ENCODE measurements at places on chromosomes 7 and 10.

DNA sequence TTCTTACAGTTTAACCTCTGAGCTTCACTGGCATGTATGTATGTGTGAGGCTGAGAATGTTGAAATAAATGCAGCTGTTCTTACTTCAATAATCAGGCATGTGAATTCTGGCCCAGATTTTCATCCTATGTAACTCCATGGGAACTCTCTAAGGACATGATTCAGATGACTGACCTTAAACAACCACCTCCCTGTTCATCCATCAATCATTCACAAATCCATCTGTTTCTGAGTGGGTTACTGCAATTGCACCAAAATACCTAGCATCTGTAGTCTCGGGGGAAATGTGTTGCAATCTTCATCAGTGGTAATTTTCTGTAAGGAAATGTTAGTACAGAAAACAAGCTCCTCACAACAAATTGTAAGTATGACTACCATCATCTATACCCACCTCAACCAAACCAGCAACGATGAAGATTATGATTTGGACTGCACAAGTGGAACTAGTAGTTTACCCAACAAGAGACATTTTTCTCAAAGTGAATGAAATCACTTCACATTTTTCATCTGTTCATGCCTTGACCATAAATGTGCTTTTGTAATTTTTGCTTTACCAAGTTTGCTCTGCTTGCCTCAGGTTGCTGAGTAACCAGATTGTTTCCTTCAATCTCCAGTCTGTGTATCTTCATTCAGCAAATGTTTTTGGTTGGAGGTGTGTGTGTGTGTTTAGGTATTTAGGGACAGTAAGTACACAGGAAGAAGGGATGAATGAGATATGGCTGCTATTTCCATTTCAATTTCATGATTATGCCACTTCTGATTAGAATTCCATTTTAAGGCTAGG is 65.7 kb upstream of the FZD8 start:
- no peak for DNase-seq

GRCh38 chr7:55556492-55556891 is 15.8 kb downstream of the VOPP1 start:
- DNase-seq, result no peak

- no peak for DNase-seq
Observed at GRCh38 chr10:53479365-53479764, 706.8 kb upstream of the MBL2 start.

- DNase-seq, result no peak
Observed at GRCh38 chr10:93859049-93859655, 34.6 kb upstream of the SLC35G1 start.

- no peak for DNase-seq
Observed at GRCh38 chr10:96334616-96335526, 23.9 kb downstream of the OPALIN start.

DNA sequence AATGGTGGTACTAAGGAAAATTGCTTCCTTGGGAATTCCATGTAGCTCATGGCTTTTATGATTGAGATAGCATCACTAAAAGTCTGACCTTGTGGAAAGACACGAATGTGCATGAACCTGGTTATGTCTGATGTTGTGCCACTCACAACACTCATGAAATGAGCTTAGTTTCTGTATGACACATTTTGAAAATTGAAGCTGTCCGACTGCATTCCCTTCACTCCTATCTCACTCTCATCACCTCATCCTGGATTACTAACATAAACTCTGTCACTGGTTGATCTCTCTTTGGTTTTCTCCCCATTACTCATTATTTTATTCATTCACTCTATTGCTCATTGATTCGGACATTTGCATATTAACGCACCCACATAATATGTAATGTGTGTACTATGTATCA is 190.0 kb upstream of the VWC2 start:
- DNase-seq, result no peak

DNA sequence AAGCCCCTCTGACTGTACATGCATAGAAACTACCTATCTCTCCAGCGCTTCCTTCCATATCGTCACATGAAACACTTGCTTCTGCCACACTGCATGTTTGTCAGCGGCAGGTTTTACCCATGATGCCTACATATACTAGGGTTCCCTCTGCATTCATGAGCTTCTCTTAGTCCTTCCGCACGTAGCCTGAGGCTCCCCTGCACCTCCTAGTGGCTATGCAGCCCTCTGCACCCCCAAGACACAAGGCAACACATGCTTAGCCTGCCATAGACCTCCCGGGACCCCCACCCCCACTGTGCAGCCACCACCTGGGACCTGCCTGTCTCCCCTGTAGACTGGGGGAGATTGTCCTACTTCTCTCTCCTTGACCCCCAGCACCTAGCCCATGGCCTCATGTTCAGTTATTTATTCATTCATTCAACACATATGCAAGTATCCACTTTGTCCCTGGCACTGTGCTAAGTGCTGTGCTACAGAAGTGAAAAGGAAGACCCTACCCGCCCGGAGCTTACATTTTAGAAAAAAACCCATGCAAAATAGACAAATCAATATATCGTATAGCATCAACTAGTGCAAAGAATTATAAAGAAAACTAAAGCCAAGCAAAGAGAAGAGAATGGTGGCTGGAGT is 23.5 kb downstream of the TMEM273 start:
- peak; percentile 39 for DNase-seq

- DNase-seq, result no peak
Observed at GRCh38 chr10:36194276-36194675, 552.2 kb upstream of the FZD8 start.

GRCh38 chr7:140229101-140229525 is 52.3 kb upstream of the KDM7A start:
- no peak for DNase-seq

DNA sequence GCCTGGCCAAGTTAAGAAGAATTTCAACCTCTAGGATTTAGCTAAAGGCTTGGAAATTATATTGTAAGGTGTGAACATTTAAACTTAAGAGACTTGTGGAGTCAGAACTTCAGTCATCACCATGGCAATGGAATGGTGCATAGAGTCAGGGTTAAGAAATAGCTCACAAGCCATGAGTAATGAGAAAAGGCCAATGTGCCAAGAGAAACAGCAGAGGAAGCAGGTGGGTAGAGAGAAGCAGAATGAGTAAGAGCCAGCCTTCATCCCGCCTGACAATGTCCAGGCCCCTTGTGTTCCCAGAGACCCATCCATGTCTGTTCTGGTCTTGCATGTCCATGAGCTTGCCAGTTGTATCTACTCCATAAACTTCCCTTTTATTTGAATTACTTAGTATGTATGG is 62.6 kb upstream of the TBX20 start:
- no peak for DNase-seq

DNA sequence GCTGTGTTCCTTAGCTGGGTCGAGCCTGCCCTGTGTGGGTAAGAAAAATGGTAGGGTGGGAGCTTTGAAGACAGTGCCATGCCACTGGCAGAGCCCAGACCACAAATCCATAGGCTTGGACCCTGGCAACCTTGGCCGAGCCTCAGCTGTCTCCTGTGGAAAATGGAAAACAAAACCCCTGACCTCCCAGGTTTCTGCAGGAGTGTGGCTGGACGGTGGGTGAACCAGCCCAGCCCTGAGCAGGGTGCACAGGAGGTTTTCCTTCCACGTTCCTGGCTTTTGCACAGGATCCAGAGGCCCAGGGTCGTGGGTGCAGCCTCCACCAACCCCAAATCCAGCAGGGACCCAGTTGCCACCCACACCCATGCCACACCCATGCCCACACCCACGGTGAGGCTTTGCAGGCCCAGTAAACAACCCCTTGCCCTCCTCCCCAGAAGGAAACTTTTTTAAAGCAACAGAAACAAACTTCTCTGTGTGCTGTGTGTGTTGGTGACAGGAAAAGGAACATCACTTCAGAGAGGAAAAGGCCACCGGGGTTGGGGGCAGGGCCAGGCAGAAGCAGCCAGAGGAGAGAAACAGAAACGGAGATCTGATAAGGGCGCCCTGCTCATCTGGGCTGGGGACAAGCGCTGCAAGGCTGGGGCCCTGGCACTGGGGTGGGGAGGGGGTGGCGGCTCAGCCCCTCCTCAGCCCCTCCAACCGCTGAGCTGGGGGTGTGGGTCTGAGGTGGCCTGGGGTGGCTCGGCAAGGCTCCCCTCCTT is 20.7 kb upstream of the ZMIZ1 start:
- no peak for DNase-seq

DNA sequence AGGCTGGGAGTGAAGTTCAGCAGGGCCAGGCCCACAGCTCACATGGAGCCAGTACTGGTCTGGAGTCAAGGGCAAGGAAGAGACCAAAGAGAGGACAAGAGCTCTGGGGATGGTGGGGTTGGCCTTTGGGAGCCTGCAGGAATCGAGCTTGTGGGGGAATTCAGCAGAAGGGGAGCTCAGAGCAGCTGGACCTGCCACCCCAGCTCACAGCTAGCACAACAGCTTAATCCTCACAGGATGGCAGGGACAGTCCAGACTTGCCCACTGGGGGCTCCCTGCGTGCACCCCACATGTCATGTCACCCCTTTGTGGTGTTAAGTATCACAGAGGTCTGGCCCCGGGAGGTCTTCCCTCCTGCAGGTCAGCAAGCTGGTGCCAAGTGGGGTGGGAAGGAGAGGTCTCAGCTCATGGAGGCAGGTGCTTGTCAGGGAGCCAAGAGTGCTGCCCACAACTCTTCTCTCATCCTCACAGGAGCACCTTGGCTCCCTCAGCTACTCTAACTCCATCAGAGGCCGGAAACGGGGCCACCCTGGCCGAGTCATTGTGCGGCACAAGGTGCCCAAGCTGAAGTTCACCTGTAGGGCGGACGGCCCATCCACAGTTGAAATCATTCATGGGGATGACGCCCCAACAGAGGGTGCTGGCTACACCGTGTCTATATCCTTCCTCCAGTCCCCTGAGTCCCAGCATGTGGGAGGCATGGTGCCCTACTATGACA is 22.5 kb downstream of the CUZD1 start:
- no peak for DNase-seq

DNA sequence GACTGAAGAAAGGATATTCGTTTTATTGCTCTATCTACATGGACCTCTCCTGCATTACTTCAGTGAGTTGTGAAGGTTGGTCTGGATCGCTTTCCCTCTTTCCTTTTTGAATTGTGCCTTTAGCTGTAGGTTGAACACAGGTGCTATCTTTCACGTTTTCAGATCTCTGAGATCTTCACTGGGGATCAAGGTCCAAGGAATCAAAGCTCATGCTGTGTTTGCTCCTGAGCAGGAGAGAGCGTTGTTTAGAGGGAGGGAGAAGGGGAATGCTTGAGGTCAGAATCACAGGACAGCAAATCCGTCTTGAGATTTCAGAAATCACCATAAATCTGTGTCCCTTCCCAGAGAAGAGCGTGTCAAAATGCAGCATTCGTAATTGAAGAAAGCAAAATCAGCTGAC is 105.0 kb downstream of the INSYN2A start:
- DNase-seq, result no peak

DNA sequence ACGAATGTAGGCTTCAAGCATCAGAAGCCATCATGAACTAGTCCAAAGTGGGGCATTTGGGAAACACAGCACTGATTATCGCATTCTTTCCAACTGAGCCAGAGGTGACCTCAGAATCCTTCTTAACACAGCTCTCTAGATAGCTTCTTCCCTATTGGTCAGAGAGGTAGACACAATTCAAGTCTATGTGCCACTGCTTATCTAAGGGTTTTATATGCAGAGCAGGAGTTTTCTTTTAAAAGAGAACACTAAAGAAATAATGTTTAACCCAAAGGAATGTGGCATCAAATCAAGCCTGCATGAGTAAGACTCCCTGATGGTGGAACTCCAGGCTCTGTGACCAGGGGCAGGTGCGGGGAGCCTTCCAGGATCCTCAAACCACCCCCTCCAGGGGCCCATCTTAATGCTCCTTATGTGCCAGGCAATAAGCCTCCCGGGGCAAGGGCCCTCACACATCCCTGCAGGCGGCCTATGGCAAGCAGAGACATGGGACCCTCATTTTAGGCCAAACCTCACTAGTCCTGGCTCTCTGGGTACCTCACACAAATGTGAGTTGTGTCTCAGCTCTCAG is 13.8 kb downstream of the HSPA12A start:
- DNase-seq, result no peak

DNA sequence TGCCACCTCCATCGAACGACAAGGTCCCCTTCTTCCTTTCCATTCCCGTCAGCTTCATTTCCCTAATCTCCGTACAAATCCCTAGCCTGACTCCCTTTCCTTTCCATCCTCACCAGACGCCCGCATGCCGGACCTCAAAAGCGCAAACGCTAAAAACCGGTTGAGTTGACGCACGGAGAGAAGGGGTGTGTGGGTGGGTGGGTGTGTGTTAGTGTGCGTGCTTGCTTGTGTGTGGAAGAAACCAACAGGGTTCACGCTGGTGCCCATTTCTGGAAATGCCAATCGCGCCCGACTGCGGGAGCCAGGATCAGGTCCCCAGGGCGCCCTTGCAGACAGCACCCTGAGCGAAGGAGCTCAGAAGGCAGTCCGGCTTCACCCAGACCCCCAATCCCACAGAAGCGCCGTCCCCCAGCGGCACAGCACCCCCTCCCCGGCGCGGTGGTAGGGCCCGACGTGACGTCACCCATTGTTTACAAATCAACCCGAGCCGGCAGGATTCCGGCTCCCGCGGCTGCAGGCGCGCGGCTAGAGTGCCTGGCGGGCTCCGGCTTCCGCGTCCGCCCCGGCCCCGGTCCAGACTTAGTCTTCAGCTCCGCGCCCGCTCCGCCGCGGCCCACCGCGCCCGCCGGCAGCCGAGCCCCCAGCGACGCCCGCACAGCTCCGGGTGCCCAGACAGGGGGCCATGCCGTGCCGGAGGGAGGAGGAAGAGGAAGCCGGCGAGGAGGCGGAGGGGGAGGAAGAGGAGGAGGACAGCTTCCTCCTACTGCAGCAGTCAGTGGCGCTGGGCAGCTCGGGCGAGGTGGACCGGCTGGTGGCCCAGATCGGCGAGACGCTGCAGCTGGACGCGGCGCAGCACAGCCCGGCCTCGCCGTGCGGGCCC is at the start of gene FRAT1:
Gene FRAT1, plus strand, starts transcription at position 500 of the 880 bp plus-strand sequence. Its CDS starts 183 bp downstream, at position 683.
- DNase-seq, result peak; percentile 58

DNA sequence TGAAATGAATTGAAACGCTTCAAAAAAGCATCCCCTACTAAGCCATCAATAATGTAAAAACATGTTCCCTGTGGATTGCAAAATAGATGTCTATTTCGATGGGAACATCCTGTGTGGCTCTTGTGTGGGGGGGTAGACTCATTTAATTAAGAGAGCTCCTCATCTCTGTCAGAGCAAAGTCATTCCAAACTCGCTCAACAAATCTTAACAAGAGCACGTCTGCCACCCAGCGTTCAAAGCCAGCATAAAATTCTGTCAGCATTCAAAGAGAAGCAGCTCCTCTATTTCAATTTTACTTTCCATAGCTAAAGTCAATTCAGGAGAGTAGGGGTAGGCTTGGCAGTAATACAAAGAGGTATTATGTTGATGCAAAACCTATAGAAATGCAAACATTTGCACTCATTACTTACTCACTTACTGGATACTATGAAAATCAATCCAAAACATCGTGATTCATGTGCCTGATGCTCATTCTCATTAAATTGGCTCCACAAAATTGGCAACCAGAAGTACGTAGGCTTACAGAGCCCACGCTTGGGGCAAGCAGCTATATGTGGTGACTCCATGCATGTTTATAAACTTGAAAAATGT is 114.9 kb downstream of the IPMK start:
- no peak for DNase-seq
